ENCODE measurements at places on chromosomes 13 and 19.

DNA sequence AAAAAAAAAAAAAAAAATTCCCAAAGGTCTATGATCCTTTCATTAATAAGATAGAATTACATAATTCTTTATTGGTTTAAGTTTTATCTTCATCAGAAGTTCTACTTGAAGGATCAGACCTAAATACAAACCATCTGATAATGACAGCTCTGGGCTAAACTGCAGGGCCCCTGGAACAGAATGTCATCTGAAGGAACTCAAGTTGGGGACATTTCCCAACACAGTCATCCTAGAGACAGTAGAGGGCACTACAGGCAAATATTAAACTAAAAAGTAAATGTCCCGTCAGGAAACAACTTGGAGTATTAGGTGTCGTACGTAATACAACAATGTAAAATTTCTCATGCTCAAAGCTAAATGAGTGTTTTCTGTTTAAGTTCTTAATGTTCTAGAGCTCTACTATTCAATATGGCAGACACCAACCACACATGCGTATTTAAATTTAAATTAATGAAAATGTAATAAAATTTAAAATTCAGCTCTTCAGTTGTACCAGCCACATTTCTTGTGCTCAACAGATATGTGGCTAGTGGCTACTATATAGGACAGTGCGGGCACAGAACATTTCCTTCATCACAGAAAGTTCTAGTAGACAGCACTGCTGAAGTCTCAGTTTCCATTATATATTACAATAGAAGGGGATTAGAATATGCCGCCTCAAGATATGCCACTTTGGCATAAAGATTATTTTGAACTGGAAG, 21.8 kb upstream of the NAXD start:
- DNase-seq = peak; percentile 78

DNA sequence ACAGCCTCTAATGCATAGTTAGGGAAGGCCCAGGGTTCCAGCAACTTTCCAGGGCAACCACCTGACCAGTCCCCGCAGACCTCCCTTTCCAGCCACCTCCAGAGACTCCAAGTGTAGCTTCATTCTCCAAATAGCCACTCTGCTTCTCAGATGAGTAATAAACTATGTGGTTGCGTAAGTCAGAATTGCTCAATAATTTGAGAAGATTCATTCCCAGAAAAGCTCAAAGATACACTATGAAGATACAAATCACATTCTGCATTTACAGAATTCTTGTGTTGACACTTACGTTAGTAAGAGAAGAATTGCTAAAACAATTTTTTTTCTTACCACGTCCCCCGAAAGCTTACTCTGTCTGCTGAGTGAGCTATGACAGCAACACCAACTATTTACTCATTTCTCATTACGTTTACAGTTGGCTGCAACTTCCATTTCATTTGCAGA, 8.2 kb upstream of the LATS2 start:
- peak; percentile 90 for DNase-seq

DNA sequence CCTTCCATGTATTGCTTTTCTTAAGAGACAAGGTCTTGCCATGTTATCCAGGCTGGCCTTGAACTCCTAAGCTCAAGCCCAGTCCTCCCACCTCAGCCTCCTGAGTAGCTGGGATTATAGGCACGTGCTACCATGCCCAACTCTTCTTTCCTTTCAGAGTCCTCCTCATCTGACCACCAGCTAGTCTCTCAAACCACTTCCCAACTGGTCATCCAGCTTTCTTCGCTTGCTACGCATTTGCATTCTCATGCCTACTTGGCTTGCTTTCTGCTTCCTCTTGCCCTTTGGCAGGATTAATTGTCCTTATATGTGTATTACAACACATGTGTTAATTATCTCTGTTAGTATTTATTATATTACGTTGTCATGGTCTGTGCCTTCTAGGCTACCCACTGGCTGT, 6.3 kb downstream of the GPR18 start:
- DNase-seq = no peak

DNA sequence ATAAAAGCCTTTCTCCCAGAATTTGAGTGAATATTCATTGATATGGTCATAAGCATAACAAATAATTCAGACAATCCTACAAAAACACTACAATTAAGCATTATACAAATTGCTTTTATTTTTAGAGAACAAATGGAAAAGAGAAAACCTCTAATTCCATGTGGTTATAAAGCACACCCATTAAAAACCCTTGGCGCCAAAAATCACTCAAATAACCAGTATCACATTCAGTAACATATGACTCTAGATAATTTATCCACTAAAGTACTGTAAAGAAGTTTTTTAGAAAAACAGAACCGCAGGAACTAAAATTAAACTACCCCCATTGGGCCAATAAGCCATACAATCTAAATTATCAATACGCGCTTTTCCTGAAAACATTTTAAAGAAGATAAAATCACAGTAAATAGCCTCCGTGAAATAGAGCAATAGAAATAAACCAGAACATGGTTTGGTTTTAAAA, 569 bp downstream of the LCP1 start:
- peak; percentile 23 for DNase-seq
